Karpas-422 (cell line): ENCODE measurements at places on chromosomes 11 and 22.

DNA sequence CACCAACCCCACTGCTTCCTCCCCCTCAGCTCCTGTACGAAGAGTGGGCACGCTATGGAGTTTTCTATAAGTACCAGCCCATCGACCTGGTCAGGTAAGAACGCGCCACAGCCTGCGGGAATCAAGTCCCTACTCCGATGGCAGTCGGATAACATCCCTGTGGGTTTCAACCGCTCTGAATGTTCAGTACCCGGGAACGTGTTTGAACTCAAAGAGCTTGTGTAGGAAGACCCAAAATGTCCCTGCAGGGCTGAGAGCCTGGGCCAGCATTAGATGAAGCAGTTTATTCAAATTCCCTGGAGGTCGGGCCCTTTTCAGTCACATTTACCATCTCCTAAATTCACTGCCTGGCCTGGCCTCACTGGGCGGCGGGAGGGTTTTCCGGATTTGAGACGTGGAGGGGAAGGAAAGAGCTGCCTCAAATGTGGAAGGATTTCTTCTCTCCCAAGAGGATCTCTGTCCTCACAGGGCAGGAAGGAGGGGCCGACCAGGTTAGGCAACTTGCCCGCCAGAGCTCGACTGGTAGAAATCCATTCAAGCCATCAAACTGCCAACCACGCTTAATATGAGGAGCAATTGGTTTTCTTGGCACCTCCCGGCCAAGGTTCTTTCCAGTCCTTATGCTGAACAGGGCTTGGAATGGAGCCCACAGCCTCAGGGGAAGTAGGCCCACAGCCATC lies 46.3 kb downstream of the ANO1 start:
- DNase-seq = no peak

DNA sequence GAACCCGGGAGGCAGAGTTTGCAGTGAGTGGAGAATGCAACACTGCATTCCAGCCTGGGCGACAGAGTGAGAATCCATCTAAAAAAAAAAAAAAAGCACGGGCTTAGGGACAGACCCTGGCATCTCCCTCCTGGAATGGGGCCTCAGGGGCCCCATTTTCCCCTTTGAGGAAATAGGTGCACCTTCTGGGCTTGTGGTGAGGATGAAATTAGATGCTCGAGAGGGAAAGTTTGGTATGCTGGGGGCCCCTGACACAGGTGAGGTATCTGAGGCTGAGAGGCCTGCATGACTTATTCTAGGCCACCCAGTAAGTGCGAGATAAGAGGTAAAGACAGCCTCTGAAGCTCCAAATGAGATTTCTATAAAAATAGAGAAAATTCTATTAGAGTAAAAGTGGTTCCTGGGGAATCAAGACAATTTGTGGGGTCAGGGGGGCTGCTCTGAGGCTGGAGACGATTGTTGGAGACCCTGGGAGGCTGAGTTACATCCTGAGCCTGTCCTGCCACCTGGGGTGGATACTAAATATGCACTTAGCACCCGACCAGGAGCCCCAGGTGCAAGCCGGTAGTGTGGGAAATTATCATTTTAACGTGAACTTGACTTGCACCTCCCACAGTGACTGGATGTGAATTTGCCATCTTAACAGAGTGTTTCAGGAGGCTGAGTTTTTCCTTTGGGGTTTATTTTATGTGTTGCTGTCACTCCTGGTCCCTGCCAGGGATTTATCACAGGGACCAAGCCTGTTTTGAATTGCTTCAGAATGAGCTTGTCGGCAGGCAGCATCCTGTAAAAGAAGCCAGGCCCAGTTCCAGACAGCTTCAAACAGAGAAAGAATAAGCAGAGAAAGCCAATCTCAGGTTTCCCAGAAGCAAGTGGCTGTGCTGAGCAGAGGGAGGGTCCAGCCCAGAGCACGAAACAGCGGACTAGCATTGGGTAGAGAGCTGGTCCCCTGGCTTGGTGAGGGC lies 48.4 kb upstream of the TSKU start:
- peak; percentile 39 for DNase-seq

- DNase-seq = no peak
Observed at GRCh38 chr22:22968366-22968765, 80.8 kb downstream of the IGLL5 start.

DNA sequence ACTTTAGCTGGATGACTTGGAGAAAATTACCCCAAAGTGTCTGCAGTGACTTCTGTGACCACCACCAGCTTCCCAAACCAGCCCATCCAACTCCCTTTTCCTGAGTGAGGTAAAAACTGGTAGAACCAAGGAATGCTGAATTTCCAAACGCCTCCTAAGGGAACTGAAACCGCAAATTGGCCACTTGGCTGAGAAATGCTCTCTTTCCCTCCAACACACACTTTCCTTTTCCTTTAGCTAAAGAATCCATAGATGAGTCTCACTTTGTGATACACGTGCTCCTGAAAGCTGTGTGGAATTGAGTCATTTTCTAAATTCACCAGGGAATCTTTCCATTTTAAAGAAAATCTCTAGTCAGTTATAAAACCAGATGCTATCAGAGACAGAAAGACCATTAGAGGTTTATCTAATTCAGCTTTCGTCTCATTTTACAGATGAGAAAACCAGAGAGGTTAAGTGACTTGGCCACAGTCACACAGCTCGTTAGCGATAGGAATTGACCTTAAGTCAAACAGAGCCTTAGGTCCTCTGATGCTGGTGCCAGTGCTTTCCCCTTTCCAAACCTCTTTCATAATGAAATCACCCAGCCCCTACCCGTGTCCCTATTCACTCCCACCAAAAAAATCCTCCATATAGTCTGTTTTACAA lies 137.2 kb downstream of the COMMD9 start:
- no peak for DNase-seq

DNA sequence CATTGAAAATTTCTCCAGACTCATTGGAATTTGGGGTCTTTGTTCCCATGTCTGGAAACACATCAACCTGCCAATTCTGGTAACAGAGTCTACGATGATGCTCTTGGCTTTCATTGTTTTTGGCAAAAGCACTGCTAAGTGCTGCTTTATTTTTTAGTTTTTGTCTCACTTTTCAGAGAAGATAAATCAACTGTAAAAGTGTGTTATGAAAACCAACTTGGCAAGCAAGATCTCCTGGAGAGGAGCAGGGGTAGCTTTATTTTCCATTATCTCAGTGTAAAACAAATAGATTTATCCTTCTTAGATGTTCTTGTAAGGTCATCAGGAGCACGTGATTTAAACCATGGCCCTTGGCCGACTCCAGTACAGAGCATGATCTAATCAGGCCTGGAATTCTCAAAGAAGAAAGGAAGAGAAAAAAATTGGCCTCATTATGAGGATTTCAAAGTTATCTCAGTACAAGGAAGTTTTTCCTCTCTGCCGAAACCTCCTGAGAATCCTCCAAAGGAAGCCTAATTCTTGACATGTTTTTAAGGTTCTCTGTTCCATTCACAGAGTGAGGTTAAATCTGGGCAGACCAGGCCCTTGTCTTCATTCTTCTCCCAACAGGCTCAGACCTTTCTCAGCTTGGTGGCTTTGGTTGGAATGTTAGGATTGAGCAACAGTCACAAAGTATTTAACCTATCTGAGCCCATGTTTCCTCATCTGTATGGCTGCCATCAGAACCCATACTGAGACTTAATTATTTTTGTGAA lies 16.4 kb upstream of the PAMR1 start:
- DNase-seq = no peak

DNA sequence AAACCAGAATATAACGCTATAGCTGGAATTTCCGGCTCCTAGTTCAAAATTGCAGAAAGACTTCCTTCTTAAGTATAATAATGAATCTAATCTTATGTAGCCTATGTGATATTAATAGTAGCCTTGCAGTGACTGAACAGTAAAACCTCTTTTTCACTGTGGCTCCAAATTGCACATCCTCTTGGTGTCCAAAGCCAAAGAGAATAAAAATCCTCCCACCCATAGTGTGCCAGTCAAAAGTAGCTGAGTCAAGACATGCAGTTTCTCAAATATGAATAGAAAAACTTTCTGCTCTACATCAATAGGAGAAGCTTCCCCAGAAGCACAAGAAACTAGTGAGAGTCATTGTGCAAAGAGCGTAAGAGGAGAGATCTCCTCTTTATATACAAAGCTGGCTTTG lies 76.0 kb upstream of the PICALM start:
- no peak for DNase-seq

- DNase-seq = no peak
Observed at GRCh38 chr11:18383388-18384156, 10.8 kb upstream of the LDHA start.

- no peak for DNase-seq
Observed at GRCh38 chr11:62461740-62462507, 43.1 kb downstream of the SCGB1A1 start.

DNA sequence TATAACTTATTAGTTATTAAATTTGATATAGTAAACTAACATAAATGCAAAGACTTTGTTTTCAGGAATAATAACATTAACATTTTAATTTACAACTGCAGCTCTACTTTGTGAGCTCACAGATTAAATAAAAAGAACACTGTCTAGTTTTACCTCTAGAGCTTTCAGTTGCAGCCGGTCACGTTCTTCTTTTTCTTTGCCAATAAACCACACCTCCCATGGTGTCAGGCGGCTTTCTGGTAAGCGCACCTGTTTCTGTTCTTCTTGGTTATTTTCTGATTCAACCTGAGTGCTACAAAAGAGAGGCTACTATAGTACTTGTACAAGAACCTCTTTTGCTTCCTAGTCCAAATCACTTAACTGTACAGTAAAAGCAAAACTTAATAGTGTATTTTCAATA lies 5.8 kb downstream of the CCDC34 start:
- no peak for DNase-seq
